NCI-H187 (cell line): ENCODE measurements at places on chromosomes 6 and 20.

DNA sequence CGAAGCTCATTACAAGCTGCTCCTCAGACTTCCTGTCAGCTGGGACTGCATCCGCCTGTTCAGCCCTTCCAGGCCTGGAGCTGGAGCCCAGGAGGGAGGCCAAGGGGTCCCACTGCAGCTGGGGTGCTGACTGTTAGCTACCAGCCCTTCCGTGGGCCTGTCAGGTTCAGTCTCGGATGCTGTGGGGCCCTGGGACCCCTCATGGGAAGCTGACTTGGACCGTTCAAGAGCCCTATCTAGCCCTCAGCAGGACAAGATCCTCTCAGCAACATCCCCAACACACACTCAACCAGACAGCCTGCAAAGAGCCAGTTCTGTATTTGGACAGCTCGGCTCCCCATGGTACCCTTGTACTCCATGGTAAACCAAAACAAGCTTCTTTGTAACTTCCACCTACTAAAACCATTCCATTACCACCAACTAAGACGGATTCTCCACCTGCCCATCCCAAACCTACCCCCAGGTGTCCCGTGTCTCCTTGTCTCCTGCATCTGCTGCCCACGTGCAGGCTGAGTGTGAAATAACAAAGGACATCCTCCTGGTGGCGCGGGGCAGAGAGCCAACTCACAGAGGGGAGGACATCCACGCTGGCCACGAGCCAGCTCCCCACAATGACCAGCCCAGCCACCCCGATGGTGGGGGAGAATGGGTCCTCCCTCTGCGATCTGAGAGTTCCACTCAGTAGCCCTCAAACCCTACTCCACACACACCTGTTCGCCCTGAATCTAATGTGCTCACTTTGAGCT, 111.2 kb downstream of the TAF4 start:
- no peak for DNase-seq

DNA sequence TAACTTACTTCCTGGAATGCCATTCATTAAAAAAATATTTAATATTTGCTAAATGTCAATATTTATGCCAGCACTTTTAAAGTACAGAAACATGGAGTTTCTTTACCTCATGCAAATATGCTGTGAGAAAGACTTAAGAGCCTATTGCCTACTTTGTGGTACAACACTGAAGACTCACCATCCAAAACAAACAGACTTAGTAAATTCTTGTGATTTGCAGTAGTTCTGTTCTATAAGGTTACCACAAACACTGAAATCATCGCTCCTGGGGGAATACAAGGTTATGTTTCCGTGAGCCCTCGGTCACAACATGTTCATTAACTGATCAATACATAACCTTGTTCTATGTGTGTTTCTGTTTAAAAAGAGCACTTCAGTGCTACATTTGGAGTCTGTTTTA, 78.3 kb downstream of the ATG5 start:
- no peak for DNase-seq

- no peak for DNase-seq
Measured at GRCh38 chr6:5457041-5457440, 195.7 kb downstream of the FARS2 start.

DNA sequence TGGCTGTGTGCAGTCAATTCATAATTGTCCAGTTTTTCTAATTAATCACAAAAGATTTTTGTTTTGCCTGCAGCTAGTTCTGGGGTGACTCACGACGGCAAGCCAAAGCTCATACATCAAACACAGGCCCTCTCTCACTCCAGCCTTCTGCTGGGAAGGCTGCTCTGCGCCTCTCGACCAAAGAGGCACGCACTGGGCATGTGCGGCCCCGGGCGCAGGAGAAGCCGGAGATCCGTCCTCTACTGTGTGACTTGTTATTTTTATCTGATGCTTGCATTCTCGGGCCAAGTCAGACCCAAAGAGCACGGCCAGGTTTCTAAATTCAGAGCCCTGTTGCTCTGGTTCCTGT, 98.5 kb downstream of the TFAP2A start:
- DNase-seq, result no peak

- no peak for DNase-seq
Measured at GRCh38 chr20:39849664-39850063, 839.4 kb downstream of the MAFB start.

- DNase-seq, result no peak
Measured at GRCh38 chr6:106520711-106521401, 108.4 kb downstream of the RTN4IP1 start.

DNA sequence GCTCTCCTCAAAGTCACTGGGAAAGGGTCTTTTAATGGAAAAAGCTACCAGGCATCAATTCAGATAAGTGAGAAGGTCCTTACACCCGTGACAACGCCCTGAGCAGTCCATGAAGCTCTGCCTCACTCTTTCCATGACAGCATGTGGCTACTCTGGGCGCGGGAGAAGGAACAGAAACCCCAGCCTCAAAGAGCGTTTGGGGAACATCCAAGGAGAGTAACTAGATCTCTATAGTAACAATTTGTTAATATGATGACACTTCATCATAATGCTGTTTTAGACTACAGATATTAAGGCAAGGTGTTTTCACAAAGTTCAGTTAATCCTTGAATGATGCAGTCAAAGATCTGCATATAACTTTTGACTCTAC, 55.2 kb downstream of the KIF6 start:
- no peak for DNase-seq

DNA sequence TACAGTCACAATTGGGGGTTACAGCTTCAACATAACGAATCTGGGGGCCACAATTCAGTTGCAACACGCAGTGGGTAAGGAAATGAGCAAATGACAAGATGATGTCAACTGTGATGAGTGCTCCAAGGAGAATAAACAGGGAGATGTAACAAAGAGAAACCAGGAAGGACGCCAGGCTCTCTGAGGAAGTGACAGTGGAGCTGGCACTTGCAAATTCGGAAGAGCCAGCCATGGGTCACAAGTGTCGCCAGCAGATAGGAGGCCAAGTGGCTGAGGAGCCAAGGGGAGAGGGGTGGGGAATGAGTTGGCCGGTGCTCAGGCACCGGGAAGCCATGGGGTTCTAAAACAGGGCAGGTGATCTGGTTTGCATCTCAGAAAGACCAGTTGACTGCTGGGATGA, 136.4 kb downstream of the EYA2 start:
- DNase-seq, result no peak

DNA sequence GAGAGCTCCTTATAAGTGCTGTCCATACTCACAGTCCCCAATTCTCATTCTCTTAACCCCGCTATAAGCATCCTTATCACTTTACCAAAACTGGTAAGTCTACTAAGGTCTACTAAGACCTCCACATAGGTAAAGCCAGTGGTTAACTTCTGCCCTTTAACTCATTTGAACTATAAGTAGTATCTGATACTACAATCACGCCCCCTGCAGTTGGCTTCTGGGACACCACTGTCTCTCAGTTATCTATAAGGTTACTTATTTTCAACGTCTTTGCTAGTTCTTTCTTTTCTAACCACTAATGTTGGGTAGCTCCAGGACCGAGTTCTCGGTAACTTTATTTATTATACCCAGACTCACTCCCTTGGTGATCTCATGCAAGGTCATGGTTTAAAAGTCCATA, 142.6 kb downstream of the ARHGAP18 start:
- DNase-seq, result no peak

DNA sequence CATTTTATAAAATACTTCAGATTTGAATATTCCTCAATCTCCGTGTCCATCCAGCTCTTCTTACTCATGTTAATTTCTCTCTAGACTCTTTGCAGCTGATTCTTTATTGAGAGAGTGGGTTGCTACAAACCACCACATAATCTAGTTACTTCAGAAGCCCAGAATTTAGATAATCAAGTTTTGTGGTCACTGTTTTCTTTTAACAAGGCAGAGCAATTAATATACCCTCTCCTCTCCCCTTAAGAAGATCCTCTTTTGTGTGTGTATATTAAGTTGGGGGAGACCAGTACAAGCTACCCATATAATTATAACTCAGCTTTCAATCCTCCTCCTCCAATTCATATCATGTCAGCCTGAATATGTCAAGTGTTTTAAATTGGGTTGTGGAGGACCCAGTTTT, 95.1 kb downstream of the IRAK1BP1 start:
- DNase-seq, result no peak

DNA sequence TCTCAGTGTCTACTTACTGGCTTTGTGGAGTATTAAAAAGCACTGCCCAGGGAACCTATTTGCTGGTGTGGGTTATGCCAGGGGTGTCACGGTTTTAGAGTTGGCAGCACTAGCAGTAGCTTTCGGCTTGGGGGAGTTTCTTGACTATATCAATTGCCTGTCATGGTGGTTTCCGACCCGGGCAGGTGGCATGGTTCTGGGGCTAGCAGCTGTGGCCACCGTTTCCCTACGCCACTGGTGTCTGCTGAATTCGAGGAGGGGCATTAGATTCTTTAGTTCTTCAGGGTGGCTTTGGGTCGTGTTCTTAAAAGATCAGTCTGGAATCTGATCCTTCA, 55.6 kb upstream of the FOXC1 start:
- no peak for DNase-seq

- no peak for DNase-seq
Measured at GRCh38 chr6:35969646-35970045, 48.7 kb upstream of the SRPK1 start.

GRCh38 chr6:36053878-36054277, 26.3 kb downstream of the MAPK14 start:
- no peak for DNase-seq

- DNase-seq, result no peak
Measured at GRCh38 chr6:18680842-18681241, 293.7 kb downstream of the RNF144B start.

- DNase-seq, result no peak
Measured at GRCh38 chr20:59032713-59033059, 551 bp upstream of the ATP5F1E start.

DNA sequence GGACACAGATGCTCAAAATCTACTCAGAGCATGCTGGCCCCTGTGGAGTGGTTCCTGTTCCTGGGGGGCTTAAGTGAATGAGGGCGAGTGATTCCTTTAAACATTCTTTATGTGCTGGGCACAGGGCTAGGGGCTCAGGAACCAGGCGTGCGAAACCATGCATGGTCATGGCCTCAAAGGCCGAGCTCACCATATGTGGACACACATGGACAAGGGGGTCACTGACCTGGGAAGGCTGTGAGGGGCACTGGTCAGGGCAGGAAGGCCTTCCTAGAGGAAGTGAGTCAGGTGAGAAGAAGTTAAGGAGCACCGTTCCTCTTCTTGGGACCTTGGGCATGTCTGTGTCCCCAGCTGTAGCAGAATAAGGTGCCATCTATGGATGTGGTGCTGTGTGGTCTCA, 74.6 kb upstream of the BHLHE23 start:
- no peak for DNase-seq

DNA sequence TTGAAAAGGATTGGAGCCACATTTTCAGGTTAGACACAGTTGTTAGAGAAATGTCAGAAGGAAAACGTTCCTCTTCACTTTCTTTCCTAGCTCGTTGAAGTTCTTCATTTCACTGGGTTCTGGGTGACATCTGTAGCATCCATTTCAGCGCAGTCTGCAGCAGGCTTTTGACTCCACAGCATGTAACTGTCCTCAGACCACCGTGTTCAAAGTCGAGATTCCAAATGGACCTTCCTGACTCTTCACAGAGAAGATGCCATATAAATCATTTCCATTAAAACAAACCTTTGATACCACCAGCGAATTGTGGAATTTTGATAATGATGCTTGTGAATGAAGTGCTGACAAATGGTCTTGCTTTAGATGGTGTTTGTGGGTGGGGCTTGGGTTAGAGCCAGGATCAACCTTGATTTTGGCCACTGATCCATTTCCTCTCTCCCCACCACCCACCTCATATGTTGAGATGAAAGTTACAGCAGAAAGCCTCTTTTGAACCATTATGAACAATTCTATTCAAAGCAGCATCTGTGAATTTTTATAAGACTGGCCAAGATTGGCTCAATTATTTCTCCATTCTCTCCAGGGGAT, 185.3 kb upstream of the PREP start:
- DNase-seq, result no peak

DNA sequence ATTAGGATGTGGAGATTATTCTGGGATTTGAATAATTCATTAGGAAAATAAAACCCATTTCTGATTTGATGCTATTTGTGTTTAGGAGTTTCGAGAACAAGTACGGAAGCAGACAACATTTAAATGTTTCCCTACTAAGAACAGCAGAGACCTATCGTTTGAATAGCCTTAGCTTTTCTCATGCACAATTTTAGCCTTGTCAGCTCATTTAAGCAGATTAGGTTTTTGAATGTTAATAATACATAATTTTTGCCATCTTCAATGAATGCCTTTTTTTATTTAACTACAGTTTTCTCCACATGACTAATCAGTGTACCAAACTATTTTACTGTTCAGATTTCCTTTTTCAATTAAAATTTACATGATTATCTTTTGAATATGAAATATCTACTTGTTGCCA, 592.0 kb downstream of the BCKDHB start:
- no peak for DNase-seq

- DNase-seq, result no peak
Measured at GRCh38 chr20:51446230-51446629, 96.3 kb downstream of the NFATC2 start.

DNA sequence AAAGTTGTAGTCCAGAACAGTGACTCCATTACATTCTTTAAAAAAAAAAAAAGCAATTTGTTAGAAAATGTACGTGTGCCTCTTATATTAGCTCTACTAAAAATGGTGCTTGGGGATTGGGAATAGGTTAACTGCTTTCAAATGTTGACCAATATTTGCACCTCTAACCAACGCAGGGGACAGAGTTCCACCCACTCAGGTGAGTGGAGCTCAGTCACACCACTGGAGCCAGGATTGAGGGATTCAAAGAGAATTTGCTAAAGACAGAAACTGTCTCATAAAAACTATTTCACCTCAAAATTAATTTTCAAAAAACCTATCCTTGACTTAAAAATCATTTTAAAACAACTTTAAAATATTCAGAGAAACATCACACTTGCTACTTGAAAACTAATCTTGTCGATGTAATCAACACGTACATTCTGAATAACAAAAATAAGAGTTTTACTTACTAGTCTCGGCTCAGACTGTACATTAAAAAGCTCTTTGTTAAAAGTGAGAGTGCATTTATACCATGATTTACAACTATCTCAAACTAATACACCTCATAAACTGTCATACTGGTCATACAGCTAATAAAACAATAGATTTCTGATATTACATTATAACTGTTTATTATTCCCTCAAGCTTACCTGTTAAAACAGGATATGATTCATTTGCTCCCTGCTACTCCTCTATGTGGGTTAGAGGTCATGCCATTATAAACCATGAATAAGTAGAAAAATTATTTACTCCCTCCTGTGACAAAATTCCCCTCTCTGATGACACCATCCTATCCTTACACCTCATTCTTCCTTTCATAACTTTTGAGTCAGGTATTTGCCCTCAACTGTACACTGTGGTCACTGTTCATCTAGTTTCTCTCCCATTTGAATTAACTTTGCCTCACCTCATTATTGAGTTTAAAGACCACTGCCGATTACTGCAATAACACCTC, 88.6 kb downstream of the PDE10A start:
- no peak for DNase-seq
